ENCODE measurements at places on chromosomes 1 and 21.

DNA sequence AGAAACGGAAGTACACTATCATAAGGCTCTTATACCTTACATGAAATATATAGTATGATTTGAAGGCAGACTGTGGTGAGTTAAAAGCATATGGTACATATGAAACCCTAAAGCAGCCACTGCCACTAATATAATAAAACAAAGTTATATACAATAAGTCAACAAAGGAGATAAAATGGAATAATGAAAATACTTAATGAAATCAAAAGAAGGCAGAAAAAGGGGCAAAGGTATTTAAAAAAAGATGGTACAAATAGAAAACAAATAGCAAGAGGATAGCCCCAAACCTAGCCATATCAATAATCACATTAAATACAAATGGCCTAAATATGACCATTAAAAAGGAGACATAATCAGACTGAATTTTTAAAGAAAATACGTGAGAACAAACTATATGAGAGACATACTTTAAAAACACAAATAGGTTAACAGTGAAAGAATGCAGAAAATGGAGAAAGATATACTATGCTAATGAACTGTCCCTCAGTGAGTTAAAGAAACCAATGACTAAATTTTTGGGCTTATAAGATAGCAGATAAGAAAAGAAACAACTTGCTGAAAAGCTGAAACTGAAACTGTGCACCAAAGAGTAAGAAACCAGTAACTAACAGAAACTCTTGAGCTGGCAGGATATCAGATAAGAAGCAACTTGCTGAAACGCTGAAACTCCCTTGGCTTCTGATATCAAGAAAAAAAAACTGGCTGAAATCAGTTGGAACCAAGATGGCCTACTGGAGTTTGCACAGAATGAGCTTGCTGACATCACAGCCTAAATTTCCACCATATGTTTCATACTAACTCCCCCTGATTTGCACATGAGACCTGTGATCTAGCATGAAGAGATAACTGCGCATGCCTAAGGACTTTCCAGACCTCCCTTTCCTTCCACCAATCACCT, 44.3 kb upstream of the IL10 start:
- DNase-seq, result no peak

GRCh38 chr1:26121854-26122773, 10.5 kb downstream of the PDIK1L start:
- no peak for DNase-seq

GRCh38 chr1:225476100-225476511, 48.3 kb upstream of the LBR start:
- no peak for DNase-seq

DNA sequence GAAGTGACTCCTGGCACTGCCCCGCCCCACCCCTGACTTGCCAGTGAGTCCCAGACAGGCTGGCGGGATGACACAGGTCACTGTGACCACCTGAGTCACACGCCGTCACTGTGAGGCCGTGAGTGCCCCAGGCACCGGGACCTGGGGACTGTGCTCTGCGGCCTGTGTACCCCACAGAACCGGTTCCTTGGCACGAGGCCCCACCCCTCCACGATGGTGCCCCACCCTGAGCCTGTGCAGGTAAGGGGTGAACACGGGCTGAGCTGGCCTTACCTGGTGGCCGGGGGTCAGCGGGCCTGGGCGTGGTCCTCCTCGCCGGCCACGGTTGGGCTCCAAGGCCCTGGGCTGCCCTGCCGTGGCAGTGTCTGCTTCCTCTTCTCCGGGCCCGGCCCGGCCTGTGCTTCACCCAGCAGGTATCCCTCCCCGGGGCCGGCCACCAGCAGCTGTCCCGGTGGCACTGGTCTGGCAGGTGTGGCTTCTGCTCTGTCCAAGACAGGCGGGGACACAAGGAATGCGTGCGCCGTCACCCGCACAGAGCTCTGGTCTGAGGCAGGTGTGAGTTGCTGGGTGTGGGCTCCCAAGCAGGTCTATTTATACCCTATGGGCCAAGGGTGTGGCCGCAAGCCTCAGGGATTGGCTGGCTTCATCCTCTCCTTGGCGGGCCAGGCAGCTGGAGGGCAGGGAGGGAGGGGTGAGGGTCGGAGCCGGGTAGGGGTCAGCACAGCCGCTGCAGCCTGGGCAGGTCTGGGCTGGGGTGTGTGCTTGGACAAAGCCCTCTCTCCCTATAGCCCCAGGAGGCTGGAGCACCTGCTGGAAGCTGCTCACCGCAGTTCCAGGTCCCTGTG, at the start of gene RNF223:
TSS of gene RNF223 (minus strand) at position 564 of the 845 bp plus-strand sequence. CDS start 1,740 bp downstream, outside the sequence.
- no peak for DNase-seq

DNA sequence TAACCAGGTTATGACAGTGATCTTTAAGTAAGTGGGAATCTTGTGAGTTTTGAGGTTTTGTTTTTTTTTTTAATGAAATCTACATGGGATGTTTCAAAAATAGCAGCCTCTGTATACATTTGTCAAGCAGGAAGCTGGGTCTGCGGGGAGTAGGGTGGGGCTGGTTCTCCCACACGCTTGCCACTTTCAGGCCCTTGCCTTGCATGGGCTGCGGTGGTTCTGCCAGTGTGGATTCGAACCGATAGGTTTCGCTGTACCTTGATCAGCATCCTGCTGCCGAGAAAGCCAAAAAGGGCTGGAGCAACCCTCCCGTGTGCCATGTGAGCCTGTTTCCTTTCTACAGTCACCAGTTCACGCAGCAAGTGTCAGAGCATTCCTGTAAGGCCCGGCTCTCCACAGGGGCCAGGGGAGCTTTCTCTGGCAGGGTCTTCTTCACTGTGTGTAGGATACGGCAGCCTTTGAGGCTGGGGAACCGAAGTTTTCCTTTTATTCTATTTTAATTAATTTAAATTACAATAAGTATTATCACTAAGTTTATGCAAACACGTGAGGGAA, 79.2 kb upstream of the SAMD11 start:
- no peak for DNase-seq

DNA sequence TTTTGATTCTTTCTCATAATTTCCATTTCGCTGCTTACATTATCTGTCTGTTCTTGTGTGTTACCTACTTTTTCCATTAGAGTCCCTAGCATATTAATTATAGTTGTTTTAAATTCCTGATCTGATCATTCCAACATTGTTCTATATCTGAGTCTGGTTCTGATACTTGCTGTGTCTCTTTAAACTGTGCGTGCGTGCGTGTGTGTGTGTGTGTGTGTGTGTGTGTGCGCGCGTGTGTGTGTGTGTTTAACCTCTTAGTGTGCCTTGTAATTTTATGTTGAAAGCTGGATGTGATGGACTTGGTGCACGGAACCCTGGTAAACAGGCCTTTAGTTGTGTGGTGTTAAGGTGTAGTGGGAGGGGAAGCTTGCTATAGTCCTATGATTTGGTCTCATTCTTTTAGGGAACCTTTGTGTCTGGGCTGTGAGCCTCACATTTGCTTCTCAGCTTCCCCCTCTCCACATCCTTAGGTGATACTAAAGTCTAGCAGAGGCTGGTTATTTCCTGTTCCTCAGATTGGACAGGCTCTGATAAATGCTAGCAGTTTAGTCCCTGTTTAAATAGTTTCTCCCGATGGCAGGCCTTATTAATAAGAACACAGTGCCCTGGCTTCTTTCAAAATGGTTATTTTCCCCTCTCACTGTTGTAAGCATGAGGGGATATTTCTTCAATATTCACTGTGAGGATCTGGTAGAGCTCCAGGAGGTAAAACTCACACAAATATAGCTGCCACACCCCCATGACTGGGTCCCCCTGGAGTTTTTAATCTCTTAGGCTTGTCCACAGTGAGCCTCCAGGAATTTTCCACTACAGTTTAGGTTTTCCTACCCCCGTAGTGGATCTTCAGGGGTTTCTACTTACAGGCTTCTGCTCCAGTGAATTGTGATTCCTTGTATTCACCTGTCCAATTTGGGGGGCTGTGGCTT, 118.3 kb downstream of the GALNT2 start:
- DNase-seq, result no peak

GRCh38 chr1:43836267-43836951, 97.2 kb upstream of the ARTN start:
- no peak for DNase-seq

- no peak for DNase-seq
Observed at GRCh38 chr21:25657140-25657539, 18.1 kb downstream of the JAM2 start.

GRCh38 chr1:114322734-114323133, 169.1 kb upstream of the SYT6 start:
- DNase-seq, result no peak

- no peak for DNase-seq
Observed at GRCh38 chr1:54888080-54888733, 1.2 kb upstream of the DHCR24 start.

DNA sequence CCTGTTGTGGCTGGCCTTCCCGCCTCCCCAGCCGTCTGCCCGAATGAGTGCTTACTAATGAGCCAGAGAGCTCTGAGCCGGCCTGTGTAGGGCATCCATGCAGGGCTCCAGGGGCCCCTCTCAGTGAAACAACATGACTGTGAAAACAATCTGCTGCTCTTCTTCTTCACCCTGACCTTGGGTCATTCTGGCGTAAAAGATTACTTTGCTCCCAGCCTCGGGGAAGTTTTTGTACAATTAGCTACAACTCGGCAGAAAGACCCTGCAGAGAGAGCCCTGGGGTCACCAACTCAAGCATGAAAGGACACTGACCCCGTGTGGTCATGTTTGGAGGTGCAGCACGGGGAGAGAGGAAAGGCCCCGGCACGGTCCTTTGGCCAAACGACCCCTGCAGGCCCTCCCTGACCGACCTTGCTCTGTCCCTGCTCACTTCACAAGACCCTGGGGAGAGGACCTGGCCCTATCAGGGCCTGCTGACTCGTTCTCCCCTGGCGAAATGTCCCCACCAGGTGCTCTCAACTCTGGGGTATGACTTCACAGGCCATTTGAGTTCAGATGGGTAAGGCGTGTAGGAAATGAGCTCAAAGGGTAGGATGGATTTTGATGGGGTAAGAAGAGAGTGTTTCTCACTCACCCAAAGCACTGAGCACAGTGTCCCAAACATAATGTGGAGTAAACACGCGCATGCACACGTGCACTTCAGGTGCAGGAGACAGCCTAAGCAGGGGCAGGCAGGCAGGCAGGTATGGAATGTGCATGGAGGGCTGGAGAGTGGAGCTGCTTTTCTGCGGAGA, 22.9 kb upstream of the FAM20B start:
- DNase-seq, result peak; percentile 38

DNA sequence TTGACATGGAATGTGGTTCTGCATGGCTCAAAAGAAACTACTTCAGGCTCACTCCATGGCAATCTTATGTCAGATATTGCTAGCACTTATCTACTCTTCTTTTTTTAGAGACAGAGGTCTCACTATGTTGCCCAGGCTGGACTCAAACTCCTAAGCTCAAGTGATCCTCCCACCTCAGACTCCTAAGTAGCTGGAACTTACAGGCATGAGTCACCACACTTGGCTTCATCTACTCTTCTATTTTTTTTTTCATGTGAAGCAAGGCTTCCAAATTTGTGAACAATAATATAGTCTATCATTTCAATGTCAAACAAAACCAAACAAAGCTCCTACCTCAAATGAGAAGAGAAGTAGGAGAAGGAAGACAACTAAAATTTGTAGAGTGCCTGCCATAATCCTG, 7.5 kb upstream of the PSEN2 start:
- no peak for DNase-seq

DNA sequence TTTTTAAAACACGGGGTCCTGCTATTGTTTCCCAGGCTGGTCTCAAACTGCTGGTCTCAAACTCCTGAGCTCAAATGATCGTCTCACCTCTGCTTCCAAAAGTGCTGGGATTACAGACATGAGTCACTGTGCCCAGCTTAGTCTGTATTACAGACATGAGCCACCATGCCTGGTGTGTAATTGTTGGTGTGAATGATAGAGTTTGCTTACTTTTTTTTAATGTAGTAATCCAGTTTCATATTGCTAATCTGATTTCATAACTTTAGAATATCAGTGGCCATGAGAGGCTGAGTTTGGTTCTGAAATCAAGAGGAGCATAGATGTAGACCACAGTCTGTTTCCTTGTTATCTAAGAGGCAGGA, 3.4 kb downstream of the EPB41 start:
- no peak for DNase-seq

- no peak for DNase-seq
Observed at GRCh38 chr1:10319750-10320149, 79.1 kb upstream of the PGD start.

GRCh38 chr21:45875416-45875760, 106.2 kb upstream of the COL6A1 start:
- DNase-seq, result no peak

DNA sequence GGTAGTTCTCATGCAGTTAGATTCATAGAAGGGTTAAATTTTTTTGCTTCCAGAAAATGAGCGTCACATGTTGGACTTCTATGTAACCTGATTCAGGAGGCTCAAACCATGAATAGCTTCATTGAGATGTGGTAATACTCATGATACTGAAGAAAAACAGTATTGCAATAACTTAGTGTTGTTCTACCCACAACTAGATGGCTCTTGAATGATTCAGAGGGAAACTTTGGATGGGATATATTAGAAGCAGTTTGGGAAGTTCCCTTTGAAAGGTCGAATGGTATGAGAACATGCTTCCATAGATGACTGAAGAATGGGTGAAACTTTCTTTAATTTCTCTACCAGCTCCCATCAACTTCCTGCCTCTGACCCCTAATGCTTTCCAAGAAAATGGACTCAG, 211.7 kb upstream of the PTGFR start:
- no peak for DNase-seq

DNA sequence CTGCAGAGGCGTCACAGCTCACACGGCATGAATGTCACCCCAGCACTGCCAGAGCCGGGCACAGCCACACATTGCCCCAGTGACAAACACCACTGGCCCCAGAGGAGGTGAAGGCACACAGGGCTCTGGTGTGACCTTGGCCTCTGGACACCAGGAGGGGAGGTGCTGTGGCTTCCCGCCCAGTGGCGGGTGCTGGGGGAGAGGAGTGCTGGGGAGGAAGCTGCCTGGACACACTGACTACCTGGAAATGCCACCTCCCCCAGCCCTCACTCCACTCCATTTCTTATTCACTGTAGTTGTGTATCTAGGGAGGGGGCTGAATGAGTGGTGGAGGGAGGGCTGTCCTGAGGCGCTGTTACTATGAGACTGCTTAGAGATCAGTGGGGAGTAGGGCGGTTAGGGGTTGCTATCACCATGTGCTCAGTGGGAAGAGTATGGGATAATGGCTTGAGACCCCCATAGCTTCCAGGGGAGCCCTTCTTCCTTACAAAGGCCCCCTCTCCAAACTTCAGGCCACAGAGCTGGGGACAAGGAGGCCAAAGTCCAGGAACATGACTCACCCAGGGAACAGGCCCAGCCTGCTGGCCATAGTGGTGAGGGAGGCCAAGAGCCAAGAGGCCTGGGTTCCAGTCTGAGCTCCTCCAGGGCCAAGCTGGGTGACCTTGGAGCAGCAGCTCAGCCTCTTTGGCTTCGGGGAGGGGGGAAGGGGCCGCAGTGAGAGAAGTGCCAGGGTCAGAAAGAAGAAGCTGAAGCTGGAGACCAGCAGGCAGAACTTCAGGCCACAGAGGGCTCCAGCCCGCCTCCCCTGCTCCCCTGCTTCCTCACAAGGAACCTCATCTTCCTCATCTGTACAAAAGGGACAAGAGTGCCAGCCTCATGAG, 40.1 kb downstream of the AHDC1 start:
- DNase-seq, result no peak
